ENCODE measurements at places on chromosomes 6 and 20.

DNA sequence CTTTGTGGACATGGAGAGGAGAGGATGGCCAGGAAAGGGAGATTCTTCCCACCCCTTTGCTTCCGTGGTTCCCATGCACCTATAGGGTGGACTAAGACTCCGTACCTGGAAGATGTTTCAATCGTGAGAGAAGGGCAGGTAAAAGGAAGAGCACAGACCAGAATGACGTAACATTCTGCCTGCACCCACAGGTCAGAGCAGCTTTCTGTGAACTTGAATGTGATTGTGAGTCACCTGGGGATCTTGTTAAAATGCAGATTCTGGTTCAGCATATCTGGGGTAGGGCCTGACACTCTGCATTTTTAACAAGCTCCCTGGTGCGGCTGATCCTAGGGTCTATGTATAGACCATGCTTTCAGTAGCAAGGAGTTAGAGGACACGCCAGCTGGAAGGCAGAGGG is 164.1 kb upstream of the SGK1 start:
- no peak for DNase-seq

GRCh38 chr6:112912416-112913101 is 565.4 kb downstream of the RFPL4B start:
- DNase-seq: no peak

GRCh38 chr6:11050731-11051130 is 6.6 kb upstream of the ELOVL2 start:
- peak; percentile 39 for DNase-seq

DNA sequence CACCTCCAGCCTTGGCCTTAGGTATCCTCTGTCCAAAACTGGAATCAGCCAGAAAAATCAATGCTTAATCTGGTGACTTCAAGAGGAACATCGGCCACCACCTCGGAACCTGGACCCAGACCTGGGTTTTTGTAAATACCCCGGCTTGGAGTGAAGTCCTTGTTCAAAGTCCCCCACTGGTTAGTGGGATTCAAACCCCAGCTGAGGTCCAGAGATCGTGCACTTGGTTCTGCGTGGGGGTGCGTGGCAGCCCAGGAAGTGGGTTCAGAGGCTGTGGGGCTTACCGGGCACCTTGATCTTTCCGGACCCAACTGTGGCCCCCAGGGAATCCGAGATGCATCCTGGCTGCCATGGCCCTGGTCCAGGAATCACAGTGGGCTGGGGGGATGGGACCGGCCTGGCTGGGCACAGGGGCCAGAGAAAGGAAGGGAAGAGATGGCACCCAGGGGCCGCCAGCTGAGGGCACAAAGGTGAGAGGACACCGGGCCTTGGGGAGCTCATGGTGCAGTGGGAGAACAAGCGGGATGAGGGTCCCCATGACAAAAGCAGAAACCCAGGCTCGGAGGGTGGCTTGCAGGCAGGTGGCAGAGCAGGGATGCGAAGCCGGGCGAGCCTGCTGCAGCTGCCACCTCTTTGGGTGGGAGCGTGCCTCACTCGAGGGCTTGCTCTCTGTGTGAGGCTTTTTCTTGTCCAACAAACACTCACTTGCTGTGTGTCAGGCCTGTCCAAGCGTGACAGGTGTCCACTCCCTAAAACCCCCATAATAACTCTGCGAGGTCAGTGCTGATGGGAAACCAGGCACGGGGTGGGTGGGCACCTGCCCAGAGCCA is 27.7 kb downstream of the ZBP1 start:
- DNase-seq: no peak

DNA sequence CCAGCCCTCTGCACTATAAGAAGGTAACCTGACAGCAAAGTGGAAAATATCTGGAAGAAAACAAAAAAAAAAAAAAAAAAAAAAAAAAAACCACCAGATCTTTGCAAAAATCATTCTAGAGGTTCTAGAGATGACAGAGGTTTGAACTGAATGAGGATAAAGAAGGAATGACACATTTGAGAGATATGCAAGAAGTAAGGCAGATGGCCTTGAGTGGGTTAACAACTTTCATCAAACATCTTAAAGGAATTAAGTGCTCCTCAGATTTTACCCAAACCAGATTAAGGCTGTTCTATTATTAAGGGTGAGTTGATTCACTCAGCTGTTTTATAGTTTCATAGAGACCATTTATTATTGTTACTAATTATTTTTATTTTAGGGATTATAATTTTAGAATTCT is 62.0 kb downstream of the RSPO3 start:
- no peak for DNase-seq

GRCh38 chr20:42945234-42945994 is 244.3 kb downstream of the PTPRT start:
- DNase-seq: no peak

- no peak for DNase-seq
These were observed 289.6 kb downstream of the RFPL4B start for GRCh38 chr6:112636650-112637262.

DNA sequence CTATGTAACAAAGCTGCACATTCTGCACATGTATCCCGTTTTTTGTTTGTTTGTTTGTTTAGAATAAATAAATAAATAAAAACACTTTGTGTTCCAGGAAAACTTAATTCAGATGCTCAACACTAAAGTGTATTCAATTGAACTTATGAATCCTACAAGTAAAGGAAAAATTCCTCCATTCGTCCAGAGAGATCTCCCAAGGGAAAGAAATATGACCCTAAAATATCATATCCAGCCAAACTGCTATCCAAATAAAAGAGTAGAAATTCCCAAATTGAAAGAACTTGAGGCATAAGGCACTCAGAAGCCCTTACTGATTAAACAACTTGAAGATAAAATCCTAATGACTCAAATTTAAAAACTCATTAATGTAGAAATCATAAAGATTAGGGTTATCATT is 90.4 kb downstream of the MOXD1 start:
- DNase-seq: no peak

DNA sequence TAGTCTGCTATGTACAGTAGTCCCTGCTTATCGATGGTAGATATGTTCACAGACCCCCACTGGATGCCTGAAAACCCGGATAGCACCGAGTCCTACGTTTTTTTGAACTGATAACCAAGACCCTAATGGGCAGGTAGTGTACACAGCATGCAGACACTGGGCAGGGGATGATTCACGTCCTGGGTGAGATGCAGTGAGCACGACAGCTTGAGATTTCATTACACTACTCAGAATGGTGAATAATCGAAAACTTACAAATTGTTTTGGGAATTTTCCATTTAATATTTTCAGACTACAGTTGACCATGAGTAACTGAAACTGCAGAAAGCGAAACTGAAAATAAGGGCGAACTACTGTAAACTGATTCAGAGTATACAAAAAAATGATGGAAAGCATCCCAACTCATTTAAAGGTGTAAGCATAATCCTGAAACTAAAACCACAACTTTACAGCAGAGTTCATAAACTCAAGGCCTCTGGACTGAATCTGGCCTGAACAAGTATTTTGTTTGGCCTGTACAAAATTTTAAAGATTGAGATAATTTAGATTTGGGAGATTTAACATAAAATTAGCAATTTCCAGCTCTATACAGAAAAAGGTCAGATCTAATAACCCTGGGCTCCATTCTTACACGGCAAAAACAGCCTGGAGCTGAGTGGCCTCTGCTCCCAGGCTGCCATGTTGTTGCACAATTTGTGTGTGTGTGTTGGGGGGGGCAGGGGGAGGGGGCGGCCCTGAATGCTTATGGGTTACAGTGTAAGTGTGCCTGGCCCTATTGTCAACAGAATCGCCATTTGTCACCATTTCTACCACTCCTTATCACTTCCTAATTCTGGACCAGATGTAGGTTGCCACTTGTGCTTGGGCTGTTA is 34.9 kb downstream of the RNF24 start:
- peak; percentile 94 for DNase-seq

DNA sequence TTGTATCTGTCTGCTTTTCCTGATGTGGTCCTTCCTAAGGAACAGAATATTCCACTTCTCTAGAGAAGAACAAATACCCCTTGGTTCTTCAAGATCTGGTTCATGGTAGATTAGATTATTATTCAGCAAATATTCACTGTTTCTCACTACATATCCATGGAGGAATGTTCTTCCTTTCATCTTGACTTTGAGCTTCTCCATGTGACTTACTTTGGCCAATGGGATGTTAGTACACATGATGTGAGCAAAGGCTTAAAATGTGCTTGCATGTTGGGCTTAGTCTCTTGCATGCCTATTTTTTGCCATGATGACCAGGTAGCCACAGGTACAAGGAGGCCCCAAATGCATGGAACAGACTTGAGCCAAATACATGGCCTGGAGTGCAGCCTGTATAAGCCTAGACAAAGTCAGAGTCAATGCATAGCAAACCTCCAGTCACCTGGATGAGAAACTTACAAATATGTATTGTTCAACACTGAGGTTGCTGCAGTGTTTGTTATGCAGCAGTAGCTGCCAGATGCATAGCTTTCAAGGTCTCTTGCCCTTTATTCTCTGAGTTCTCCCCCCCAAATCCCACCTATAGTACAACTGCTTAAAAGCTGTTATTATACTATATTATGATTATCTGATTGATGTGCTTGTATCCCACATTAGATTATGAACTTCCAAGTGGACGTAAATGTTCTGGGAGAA is 50.0 kb upstream of the CHD6 start:
- no peak for DNase-seq

DNA sequence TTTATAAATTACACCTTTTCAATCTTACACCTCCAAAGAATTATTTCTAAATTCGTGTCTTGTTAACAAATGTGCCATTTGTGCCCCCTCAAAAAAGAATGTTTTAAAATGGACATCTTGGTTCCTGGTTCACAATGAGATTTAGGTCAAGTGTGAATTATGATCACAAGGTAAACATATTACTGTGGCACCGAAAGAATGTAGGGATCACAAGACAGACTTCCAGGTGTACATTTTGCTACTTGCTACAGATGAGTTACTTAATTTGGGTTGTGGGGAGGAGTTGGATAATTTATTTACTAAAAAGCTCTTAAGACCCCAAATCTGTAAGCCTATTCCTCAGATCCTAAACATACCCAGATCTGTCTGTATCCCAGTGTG is 25.0 kb upstream of the ADTRP start:
- DNase-seq: no peak

- DNase-seq: no peak
These were observed 35.6 kb downstream of the GNAS start for GRCh38 chr20:58888103-58888502.

DNA sequence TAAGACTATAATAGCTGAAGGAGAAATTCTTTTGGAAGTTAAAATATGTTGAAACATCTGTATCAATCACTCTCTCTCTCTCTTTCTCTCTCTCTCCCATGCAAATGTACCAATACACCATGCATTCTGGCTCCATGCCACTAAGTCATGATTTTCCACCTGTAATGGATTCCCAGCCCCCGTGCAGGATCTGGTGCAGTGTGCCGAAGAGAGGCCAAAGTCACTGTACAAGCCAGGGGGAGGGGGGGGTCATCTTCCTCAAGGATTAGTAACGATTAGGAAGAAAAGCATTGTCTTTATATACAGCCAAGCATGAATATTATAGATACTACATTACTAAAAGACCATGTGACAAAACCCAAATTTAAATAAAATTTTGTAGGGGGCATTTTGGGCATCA is 725.1 kb downstream of the KIF16B start:
- no peak for DNase-seq

DNA sequence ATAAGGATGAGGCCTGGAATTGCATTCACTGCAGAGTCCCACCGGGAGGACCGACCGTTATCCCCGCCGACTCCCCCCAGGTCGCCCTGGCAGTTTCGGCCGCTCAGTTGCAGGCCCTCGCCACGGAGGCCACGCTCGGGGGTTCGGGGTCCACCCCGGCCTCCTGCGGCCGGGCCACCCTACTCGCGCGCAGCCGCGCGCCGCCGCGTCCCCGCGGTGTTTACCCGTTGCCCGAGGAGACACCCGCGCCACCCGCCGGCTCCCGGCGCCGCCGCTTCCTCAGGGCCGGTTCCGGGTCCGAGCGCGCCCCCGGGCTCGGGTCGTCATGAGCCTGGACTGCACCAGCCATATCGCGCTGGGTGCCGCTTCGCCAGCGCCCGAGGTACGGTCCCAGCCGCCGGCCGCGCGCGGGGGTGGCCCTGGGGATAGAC is at the start of gene CCDC170:
Gene CCDC170 (plus strand): TSS at position 214 of the 431 bp plus-strand sequence. CDS start 112 bp downstream, at position 326.
- peak; percentile 50 for DNase-seq

GRCh38 chr6:49416195-49416594 is 46.9 kb downstream of the MMUT start:
- no peak for DNase-seq

- no peak for DNase-seq
These were observed 80.0 kb downstream of the TCP11 start for GRCh38 chr6:35061102-35061615.

- no peak for DNase-seq
These were observed 300.5 kb downstream of the TFAP2C start for GRCh38 chr20:56929606-56930005.

DNA sequence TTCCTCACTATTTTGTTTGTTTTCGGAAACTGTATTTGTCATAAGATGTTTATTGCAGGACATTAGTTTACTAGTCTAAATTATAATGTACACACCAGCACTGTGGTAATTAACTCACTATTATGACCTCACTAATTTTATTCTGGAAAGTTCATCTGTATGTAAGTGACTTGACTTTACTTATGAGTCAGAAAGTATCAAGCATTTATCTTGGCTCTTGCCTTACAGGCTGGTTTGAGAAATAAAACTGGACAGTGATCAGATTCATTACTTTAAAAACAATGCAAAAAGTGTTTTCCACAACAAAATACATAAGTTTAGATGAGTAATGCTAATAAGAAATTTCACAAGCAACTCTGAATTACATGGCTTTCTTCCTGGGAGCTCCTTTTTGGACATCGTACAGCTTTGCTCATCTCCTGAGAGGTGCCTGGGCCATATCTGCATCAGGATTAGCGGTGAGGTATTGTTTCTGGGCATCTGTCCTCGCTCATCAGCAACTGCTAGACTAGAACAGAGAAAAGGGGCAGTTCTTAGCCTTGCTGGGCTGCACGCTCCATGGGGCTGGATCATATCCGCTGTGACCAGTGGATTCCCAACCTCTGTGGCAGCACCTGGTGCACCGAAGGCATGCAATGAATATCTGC is 179.8 kb downstream of the SOD2 start:
- no peak for DNase-seq

- DNase-seq: no peak
These were observed 46.9 kb upstream of the ARMH2 start for GRCh38 chr6:24845578-24845977.

GRCh38 chr6:111589366-111589765 is 16.3 kb downstream of the TRAF3IP2 start:
- peak; percentile 69 for DNase-seq

- DNase-seq: no peak
These were observed 593.5 kb upstream of the ARID1B start for GRCh38 chr6:156183678-156184077.

DNA sequence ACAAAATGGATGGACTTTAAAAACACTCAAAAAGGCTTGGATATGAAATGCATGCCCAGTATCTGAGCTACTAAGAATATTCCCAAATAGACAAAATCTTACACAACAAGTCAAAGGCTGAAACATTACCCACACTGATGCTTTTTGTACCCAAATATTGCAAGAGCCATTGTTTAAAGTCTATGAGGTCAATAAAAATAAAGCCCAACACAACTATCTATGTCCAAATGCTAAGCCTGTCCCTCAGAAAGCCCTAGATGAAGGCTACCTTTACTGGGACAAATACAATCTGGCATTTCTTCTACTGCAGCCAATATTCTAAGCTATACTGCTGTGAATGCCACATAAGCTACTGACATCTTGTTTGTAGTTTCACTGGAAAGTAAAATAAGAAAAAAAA is 54.3 kb downstream of the RALGAPA2 start:
- no peak for DNase-seq

Data from suppressor macrophage treated with lipopolysaccharide for 4 hours (primary cell).